ENCODE measurements at places on chromosomes 5 and 9.

DNA sequence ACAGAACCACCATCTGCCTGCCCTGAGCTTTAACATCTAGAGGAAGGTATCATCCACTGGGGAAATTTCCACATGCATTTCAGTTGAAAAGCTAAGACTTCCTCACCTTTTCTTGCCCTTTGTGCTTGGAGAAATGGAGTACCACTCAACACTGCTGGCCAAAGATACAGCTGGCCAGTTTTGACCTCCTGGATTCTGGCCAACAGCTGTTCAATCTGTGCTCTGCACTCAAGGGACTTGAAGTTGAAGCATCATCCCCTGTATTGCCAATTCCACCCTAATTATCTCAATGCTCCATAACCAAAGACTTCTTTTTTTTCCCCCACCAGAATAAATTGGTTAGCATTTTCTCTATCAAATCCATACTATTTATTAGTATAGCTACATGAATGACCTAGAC is 70.4 kb upstream of the PRDM9 start:
- H3K4me1 ChIP-seq = no peaks in the 10 kb centered on the region
- no peaks in the 10 kb centered on the region for H3K36me3 ChIP-seq
- no peak overlapping the region for H3K27ac ChIP-seq
- H3K4me3 ChIP-seq = no peak overlapping the region
- no peak for DNase-seq

DNA sequence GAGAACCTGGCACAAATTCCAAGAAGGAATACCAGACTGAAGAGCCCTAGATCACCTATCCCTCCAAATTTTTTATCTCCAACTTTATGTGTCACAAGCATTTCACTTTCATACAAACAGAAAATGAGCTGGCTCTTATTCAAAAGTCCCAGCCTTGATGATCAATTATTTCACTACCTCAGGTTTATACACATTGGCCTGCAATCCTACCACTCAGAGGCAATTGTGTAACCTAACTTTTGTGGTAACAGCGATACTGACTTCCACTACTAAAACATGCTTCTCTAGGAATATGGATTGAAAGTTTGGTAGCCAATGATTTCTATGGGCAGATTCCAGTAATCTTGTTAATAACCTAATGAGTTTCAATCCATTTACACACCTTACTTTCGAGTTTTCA is 10.5 kb downstream of the RNF38 start:
- no peaks in the 10 kb centered on the region for H3K27me3 ChIP-seq
- H3K36me3 ChIP-seq = peaks cover 7% of the 10 kb centered on the region
- H3K27ac ChIP-seq = peak overlapping the region; percentile 75
- peaks cover 62% of the 10 kb centered on the region for H3K4me1 ChIP-seq
- DNase-seq = no peak

DNA sequence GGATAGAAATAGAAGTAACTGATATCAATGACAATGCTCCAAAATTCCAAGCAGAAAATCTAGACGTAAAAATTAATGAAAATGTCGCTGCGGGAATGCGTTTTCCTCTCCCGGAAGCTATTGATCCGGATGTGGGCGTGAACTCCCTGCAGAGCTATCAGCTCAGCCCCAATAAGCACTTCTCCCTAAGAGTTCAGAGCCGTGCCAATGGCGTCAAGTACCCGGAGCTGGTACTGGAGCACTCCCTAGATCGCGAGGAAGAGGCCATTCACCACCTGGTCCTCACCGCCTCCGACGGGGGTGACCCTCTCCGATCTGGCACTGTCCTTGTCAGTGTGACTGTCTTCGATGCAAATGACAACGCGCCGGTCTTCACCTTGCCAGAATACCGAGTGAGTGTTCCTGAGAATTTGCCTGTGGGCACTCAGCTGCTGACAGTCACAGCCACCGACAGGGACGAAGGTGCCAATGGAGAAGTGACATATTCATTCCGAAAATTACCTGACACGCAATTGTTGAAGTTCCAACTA is 818 bp downstream of the PCDHGA10 start:
- peaks cover 11% of the 10 kb centered on the region for H3K36me3 ChIP-seq
- peaks cover 64% of the 10 kb centered on the region for H3K27me3 ChIP-seq
- H3K4me1 ChIP-seq = peaks cover 10% of the 10 kb centered on the region
- DNase-seq = no peak
- peak overlapping the region; percentile 81 for H3K4me3 ChIP-seq

DNA sequence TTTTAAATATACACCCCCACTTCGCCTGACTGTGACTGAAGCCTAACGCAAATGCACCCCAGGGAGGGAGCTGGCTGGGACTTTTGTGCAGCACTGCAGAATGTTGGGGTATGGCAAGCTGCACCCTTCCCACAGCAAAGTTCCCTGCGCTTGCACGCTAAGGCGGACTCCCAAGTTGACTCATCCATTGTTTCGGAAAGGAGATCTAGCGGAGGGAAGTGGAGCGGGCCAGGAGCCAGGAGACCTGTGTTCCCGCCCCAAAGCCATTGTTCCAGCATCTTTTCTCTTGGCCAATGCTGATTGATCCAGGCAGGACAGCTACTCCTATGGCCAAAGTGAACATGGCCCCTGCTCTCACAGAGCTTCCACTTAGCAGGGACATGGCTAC is 202.9 kb downstream of the AOPEP start:
- no peaks in the 10 kb centered on the region for H3K27me3 ChIP-seq
- no peak overlapping the region for H3K27ac ChIP-seq
- DNase-seq = no peak
- no peak overlapping the region for H3K4me3 ChIP-seq
- H3K4me1 ChIP-seq = peaks cover under 1% of the 10 kb centered on the region
- H3K36me3 ChIP-seq = peaks cover 3% of the 10 kb centered on the region

DNA sequence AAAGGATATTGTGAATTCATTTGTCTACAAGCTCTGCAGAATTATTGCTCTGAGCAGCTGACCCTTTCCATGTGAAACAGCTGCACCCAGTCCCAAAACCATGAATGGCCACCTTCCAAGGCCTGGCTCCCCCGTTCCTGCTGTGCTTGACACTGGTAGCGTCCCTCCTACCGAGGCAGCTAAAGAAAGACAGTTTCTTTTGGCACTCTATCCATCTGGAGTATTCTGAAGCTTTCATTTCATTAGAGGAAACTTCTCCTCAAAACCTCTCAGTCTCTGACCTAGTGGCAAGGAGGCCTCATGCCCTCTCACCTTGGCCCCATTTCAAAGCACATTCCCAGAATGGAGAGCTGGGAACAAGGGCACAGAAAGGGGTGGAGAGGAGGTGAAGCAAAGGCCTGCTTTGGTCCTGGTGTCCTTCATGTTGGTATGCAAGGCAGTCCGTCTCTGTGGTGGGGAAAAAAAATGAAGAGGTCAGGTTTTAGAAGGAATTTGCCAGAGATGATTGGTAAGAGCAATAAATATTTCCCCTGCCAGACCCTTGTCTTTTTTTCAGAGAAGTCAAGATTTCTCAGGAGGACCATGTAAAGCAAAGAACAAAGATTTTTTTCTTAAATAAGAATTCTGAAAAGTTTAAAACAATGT is 232.0 kb downstream of the RFK start:
- H3K27me3 ChIP-seq = no peaks in the 10 kb centered on the region
- peaks cover 8% of the 10 kb centered on the region for H3K36me3 ChIP-seq
- no peak overlapping the region for H3K27ac ChIP-seq
- H3K4me1 ChIP-seq = no peaks in the 10 kb centered on the region
- DNase-seq = no peak
- no peak overlapping the region for H3K4me3 ChIP-seq

GRCh38 chr9:132994410-132995120 is 16.1 kb downstream of the GFI1B start:
- H3K36me3 ChIP-seq = peaks cover 2% of the 10 kb centered on the region
- H3K4me1 ChIP-seq = no peaks in the 10 kb centered on the region
- no peak for DNase-seq
- no peak overlapping the region for H3K27ac ChIP-seq

GRCh38 chr5:109690242-109690974 is 681 bp downstream of the MAN2A1 start:
- peak overlapping the region; percentile 86 for H3K4me3 ChIP-seq
- peaks cover 44% of the 10 kb centered on the region for H3K4me1 ChIP-seq
- H3K36me3 ChIP-seq = peaks cover 22% of the 10 kb centered on the region
- H3K27me3 ChIP-seq = peaks cover 6% of the 10 kb centered on the region

Measured in effector memory CD8-positive, alpha-beta T cell (primary cell).